Bone marrow (tissue), 2 donors: ENCODE measurements at places on chromosomes 4 and X.

- no peak for DNase-seq
Measured at GRCh38 chr4:93779228-93779627, 49.3 kb upstream of the ATOH1 start.

- DNase-seq = peak; percentile 16
Measured at GRCh38 chr4:72302981-72303704, 265.9 kb downstream of the ADAMTS3 start.

- no peak for DNase-seq
Measured at GRCh38 chr4:113024388-113024787, 25.1 kb upstream of the ANK2 start.

GRCh38 chr4:138310991-138311390 is 68.8 kb upstream of the SLC7A11 start:
- DNase-seq = no peak

DNA sequence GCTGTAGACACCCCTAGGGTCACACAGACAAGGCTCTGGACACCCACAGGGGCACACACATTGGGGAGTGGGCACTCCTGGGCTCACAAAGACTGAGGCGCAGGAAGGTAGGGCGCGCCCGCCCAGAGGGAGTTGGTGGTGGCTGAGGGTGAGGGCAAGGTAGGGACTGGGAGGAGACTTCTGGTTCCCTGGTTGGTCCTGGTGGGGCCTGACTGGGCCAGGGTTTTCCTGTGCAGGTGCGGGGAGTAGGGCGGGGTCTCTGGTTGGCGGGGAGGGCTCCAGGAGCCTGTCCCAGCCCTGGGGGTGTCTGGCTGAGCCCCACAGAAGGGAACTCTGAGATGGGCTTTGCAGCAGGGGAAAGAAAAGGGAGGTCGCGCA is 6.7 kb upstream of the WAS start:
- no peak for DNase-seq

DNA sequence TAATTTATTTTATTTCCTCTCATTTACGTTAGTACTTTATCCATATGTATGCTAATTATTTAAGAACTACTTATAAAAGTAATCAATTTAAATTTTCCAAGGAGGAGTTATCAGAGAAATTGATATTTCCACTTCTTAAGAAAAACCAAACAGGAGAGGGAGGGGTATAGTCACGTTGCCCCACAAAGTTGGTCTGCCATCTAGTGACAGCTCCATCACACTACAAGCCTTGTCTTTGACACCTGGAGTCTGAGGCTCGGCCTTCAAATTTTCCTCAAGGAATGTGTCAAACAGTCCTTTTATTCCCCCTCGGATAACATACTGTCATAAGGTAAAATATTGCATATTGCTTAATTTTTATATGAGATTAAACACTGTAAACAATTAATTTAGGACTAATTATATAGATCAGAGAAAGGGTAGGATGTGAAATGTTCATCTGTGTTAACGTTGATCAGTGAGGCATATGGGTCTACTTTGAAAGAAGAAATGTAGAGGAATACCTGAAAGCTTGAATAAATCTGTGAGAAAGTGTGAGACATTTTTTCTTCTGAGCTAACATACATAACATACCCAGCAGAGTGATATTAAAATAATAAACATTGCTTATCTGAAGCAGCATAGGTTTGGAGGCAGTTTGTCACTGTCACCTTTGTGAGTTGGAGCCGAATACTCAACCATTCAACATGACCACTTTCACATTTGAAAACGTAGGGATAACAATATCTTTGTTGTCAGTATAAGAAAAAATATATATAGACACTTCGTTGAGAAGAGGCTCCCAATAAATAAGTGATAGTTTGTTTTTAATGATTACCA is 114.4 kb downstream of the GLRA3 start:
- DNase-seq = peak; percentile 18

- DNase-seq = no peak
Measured at GRCh38 chr4:3059943-3060342, 14.4 kb downstream of the HTT-AS start.

- no peak for DNase-seq
Measured at GRCh38 chr4:150816491-150816890, 198.6 kb downstream of the LRBA start.

DNA sequence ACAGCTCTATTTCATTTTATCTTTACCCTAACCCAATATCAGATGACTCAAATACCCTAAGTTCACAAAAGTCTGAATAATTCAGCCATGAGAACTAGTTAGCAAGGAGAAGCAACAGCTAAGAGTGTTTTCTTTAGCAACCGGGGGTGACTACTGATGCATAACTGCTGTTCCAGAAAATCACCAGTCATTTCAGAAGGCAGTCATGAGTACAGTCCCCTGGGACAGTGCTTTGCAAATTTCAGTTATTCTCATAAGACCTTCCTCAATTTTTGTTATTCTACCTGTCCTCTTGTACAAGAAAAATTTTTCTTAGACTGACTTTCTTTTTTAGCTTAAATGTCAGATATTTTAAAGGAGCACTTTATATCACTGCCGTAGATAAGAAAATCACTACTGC is 16.4 kb downstream of the BANK1 start:
- DNase-seq = no peak

DNA sequence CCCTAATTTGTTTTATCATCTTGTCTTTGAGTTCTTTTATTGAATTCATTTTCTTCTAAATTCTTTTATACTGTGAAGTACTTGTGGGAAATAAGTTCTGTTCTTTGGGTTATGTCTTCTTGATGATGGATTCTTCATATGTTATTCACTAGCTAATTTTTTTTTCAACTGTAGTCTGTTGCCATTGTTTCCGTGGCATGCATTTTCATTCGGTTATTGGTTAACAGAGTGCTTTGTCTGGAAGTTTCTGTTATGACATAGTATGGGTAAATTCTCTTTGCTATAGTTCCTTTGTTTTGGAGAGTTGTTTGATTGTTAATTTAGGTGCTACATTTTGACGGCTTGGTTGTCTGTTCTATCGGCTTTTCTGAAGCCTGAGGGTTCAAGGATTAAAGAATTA is 184.9 kb upstream of the AADAT start:
- no peak for DNase-seq

DNA sequence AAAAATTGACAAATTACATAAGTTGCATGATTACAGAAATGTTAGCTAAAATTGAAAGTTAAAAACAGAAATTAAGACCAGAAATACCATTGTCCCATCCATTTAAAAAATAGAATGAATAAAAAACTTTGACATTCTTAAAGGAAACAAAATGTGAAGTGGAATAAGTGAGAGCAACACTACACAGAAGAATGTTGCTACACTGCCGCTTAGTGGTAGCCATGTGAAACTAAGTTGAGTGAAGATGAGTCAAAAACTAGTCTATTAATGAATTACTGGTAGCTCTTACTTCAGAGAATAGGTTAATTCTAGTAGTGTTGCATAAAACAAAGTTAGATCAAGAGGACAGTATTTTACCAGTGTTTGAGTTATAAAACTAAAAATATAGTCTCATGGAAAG is 571.0 kb upstream of the KLHL4 start:
- DNase-seq = no peak

DNA sequence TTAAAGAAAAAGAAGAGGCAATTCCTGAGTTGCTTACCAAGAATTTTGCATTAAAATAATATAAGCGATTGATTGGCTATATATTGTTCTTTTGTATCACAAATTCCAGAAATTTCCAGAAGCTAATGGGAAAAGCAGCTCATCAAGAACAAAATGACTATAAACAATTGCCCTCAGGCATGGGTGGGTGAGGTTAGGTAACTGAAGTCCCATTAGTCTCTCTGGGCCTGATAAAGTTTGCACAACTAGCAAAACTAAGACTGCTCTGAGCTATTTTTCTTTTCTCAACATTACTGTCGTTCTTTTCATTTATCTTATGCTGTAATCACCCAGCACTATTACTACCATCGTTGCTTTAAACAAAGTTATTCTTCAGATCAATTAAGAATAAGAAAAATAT is 19.2 kb upstream of the BLTP1 start:
- no peak for DNase-seq

GRCh38 chr4:77031544-77031943 is 44.2 kb downstream of the CCNI start:
- DNase-seq = no peak

DNA sequence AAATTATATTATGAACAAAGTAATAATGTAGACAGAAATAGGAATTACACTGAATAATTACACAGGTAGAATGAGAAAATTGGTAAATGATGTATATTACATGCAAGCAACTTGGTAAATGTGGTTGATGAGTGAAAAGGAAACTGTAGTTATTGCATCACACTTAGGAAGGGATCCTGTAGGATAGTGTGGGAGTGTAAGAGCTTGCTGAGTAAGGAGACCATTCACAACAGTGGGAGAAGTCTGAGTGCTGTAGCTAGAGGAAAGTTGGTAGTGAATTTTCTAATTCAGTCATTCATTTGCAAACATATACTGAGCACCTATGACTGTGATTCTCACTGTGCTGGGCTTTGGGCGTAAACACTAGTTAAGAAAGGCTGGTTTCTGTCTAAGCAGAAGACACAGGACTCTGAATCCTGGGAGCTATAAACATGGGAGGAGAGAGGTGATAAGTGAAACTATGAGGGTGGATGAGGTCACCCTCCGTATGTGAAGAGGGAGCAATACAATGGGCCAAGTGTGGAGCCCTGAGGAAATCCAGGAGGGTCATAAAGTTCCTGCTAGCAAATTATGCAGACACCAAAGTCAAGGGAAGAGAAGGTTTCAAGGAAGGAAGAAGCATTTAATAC is 14.2 kb upstream of the CPE start:
- DNase-seq = no peak

DNA sequence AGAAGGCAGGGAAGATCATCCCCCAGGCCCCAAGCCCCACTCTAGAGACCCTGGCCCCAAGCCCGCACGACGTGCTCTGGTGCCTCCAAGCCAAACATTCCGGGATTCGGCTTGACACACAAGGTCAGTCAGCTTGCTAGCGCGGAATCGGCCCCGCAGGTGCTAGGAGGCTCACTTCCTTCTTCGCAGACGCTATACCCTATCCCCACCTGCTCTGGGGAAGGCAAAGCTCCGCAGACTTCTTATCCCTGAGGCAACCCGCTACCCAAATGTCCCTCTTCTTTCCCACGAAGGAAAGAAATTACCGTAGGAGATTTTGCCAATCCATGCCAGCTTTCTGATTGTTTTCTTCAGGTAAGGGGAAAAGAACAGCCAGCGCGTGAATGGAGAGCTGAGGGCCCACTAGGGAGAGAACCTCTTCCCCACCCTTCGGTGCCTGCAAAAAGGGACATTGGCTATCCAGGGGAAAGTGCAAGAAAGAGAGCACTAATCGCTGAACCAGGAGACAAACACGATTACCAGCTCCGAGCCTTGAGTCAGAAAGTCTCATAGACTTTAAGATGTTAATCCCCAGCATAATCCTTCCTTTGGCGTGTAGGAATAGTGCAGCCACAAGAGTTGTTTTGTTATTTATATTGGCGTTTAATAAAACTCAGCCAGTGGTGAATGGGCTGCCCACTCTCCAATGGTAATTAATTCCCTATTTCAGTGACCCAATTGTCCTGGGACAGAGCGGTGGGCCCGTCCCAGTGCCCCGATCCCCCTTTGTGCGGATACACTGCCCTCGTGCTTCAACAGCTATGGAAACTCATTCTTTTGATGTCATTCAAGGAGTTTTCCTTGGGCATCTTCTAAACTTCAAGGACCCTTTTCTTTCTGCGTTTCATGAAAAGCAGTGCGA is 5.4 kb upstream of the NEUROG2 start:
- no peak for DNase-seq

DNA sequence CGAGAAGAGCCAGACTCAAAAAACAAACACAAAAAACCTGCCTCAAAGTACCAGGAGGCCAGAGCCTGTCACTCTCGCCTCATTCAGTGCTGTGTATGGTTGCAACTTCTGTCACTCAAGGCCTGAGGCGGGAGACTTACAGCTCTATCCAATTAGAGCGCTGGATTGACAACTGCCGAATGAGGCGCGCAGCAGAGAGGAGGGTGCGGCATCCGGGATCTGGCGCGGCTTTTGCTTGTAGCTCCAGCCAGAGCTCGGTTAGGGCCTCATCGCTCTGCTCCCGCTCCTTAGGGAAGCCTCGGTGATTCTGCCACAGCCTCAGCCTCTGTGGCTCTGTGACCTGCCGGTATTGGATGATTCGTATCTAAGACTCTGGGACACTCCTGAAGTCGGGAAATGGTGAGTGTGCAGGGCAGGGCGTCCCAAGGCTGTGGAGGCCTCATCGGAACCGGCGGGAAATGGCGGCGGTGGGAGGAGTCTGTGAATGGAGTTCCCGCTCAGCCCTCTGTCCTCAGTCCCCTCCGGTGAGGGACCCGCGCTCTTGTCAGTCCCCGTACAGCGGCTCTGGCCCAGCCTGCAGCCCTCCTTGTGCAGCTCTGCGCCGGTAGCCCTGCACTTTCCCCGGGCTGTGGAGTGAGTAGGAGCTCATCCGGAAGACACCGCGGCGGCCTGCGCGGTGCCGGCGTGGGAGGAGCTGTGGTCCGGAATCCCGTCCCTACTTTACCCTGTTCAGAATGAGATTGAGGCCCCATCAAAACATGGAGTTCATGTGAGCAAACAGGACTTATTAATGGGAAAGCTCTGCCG is at the start of gene ZNF718:
TSS of gene ZNF718 (plus strand) at position 227 of the 807 bp plus-strand sequence. CDS start at position 397, 170 bp downstream.
- DNase-seq = peak; percentile 68

GRCh38 chr4:41380511-41381157 is 123.9 kb downstream of the UCHL1 start:
- DNase-seq = no peak
